ENCODE measurements at places on chromosomes 16 and 17.

DNA sequence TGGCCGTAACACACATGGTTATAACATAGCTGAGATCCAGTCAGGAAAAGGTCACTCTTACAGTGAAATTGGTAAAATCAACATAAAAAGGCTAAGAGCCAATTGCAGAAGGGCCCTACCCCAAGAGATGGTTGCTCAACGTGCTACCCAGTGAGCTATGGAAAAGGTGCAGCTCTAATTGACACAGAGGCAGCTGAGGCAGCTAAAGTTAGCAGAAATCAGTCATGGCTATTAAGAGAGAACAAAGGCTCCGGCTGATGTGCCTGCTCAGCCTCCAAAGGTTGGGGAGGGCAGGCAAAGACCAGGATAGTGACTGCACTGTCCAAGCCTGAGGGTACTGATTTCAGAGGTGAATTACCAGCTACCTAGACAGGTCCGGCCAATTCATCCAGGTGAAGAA lies 76.5 kb upstream of the ATP2A3 start:
- DNase-seq, result no peak

DNA sequence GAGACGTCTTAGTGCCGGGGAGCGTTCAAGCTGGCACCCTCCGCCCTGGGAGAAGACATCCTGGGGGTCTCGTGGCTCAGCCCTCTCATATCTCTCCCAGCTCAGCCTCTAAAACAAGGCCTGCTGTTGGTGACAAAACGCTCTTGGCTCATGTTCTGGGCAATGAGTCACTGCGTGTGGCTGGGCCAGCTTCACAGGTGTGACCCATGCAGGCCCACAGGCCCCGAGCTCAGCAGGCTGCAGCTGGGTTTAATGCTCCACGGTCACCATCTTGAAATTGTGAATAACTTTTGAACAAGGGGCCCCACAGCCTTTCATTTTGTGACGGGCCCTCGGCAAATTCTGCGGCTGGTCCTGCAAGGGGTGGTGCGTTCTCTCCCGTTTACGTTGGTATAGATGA lies 22.4 kb downstream of the GAA start:
- DNase-seq, result no peak

GRCh38 chr17:11177340-11177739 lies 63.7 kb upstream of the SHISA6 start:
- DNase-seq, result no peak

GRCh38 chr17:67800495-67800928 lies 24.8 kb upstream of the BPTF start:
- DNase-seq, result peak; percentile 44

- no peak for DNase-seq
Observed at GRCh38 chr17:59650642-59651041, 30.9 kb downstream of the CLTC start.

DNA sequence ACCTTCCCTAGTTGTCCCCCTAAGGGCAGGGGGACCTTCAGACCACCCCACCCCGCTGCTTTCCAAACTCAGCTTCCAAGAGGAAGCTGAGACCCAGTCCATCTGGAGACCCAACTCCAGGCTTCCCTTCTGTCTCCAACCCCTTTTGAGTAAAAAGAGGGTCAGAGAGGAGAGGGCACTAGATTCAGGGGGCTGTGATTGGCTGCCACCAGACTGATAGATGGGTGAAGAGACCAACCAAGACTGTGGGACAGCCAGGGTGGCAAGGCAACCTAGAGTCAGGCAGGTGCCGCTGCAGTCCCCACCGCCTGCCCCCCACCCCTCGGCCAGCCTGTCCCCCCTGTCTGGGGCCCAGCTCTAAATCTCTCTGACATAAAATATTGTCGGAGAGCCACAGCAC lies 92.5 kb downstream of the SDK2 start:
- no peak for DNase-seq

DNA sequence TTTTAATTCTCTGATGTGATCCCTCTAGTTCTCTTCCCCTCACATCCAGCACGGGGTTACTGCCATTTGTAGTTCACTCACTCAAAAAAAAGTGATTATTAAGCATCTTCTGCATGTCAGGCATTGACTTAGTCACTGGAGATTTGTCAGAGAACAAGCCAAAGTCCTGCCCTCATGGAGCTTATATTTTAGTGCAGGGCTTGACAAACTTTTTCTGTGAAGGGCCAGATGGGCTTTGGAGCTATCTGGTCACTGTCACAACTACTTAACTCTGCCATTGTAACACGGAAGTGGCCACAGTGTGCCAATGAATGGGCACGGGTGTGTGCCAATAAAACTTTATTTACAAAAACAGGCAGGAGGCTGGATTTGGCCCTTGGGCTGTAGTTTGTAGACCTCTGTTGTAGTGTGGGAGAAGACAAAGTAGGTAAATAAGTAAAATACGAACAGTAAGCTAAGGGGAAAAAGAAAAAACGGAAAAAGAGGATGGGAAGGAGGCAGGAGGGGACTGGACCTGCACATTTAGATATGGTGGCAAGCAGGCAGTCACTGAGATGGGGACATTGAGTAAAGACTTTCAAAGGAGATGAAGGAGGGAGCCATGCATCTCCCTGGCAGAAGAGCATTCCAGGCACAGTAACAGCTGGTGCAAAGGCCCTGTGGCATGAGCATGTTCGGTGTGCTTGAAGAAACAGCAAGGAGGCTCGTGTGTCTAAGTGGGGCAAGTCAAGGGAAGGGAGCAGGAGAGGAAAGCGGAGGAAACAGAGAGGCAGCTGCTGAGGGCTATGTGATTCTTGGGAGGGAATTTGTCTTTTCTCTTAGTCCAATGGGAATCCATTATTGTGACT lies 202.8 kb upstream of the CACNG3 start:
- DNase-seq, result no peak

- DNase-seq, result no peak
Observed at GRCh38 chr16:72508191-72508590, 336.2 kb upstream of the PMFBP1 start.

GRCh38 chr17:81939881-81940385 lies 2.8 kb upstream of the PYCR1 start:
- no peak for DNase-seq

DNA sequence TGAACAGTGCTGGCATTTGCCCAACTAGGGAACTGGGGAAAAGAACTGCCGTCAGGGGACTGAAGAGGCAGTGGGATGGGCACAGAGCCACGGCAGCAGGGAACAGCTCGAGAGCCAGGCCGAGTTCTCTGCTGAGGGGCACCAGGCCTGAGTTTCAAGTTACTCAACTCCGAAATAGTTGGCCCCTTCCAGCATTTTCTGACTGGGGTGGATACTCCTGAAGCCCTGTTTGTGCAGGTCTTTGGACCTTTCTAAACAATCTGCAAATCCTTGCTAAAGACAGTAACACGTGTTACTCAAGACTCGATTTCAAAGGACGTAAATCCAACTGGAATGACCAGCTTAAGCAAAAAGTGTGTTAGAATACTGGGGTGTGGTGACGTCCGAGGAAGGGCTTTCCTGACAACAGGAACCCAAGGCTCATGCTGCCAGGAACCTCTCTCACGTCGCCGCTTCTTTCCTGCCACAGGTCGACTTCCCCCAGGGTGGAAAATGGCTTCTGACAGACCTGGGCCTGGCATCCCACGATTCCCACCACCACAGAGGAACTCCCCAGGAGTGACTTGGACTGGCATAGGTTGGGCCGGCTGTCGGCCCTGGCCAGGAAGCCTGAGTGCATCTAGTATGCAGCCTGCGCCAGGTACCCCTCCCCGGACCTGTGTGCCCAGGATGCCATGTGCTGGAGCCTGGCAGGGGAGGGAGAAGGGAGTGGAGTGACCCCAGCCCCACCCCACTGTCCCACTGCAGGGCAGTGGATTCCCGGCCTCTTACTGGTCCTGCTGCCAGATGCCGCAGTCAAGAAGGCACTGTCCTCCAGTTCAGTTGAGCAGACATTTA lies 71.9 kb downstream of the N4BP1 start:
- no peak for DNase-seq

DNA sequence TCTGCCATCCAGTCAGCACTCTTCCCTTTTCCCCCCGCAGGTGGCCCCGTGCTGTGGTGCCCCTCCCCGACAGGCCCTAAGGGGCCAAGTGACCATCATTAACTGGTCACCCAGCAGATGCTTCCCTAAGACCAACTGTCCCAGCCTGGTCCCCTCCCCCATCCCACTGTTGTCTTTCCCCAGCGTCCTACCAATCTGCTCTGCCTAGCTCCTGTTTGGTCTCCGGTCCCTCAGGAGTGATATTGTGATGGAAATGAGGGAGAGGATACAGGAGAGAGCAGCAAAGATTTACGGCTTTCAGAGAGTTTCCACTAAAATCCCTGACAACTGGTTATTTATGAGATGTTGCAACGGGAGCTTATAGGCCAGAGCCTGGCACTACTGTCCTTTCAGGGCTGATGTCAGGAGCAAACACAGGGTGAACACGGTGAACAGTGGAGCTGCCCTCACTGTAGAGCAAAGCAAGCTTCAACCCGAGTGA lies 1.4 kb upstream of the TTLL6 start:
- DNase-seq, result no peak

DNA sequence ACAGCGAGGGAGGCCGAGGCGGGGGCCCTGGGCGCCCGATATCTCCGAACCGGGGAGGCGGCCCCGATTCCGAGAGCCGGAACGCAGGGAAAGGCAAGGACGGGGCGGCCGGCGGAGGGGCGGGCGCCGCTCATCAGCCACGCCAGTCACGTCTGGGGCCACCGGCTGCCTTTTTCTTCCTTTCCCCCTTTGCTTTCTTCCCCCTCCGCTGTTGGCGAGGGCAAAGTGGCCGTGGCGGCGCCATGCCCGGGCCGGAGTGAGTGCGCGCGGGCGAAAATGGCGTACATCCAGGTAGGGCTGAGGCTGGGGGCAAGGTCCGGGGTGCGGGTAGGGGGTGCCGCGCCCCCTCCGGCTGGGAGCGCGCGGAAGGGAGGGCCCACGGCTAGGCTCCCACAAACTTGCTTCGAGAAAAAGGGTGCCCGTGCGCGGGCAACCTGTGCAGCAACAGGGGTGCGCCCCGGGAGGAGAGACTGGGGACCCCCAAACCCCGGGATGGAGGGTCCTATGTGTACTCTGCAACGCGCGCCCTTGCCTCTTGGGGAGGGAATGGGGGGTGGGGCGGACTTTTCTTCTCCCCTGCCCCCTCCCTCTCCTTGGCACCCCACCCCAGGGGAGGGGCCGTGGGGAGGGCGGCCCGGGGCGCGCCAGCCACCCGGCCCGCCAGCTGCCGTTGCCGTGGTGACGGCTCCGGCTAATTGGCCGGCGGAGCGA lies 486 bp downstream of the SYT17 start:
- no peak for DNase-seq

- no peak for DNase-seq
Observed at GRCh38 chr16:58670177-58670576, 14.4 kb downstream of the SLC38A7 start.

DNA sequence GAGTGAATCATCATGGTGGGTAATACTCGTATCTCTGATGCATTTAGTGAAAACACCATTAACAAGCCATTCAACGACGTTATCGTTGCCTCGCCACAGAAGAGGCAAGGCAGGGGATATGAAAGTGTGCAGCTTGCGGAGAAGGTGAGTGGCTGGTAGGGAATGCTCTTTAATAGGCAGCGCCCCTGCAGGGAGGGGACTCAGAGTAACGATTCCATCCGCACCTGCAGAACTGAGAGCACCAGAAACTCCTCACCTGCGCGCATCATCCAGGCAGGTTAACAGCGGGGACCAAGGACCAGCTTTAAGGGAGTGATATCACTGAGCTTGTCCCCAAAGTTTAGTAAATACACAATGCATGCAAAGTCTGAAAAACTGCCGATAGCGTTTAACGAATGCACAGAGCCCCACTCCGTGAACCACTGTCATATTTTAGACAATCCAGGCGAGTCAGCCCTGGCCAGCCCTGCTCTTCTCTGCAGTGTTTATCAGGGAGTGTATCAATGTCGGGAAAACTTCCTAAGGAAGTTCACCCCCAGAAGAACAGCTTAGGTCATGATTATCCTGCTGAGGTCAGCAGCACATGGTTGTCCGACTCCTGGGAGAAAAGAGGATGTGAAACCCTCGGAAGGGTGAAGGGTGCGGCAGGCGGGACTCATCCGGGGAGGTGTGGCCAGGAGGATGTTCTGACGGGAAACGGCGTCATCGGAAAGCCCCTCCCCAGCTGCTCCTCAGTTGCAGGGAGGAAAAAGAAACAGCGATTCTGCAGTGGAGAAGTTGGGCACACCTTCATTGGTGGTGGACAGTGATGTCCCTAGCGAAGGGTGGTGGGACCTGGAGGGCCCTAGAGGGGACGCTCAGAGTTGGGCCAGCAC lies 68.5 kb upstream of the DNAH17 start:
- no peak for DNase-seq

DNA sequence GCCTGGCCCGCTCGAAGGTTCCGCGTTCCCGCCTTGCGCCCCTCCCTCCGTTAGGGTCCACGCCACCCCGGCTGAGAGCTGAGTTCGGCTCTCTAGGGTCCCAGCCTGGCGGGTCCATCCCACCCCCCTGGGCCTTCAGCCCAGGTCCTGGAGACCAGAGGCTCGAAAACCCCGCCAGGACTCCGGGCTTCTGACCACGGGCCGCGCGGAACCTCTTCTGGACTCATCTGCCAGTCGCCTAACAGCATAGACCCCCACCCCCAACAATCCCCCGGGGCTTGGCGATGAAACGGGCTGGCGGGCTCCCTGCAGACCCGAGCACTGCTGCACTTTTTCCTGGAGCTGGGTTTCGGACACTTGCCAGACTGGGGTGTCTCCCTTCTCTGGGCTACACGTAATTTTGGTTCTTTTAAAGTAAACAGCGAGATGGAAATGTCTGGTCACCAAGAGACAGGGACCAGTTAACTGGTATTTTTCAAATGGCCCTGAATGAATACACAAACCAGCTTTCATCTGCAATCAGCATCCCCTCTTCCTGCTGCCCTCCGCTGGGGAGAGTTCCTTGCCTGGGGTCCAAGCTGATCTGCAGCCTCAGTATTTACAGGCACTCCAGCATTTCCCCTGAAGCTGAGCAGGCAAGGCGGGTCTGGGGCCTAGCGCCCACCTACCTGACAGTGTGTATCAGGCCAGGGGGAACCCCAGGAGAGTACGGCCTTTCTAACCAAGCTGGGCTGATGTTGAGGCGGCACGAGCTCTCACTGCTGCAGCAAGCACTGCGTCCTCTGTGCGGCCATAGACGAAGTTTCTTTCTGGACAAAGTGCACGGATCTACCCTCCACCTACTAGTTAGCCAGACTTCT lies 639 bp upstream of the TRIM65 start:
- DNase-seq, result no peak

DNA sequence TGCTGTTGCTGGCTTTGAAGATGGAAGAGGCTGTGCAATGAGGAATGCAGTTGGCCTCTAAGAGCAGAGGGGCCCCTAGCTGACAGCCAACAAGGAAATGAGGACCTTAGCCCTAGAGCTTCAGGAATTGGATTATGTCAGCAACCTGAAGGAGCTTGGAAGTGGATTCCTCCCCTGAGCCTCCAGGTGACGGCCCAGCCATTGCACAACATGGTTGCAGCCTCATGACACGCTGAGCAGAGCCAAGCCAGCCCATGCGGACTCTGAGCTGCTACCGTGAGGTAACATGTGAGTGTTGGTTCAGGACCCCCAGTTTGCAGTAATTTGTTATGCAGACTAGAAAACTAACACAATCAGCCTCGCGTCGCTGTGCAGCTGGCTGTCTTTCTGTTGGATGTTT lies 20.2 kb downstream of the CCDC42 start:
- DNase-seq, result no peak

GRCh38 chr16:70472786-70473433 lies 18.5 kb downstream of the FCSK start:
- no peak for DNase-seq

- DNase-seq, result no peak
Observed at GRCh38 chr16:76571755-76572154, 294.6 kb downstream of the CNTNAP4 start.

GRCh38 chr17:59300941-59301340 lies 30.5 kb upstream of the YPEL2 start:
- DNase-seq, result no peak
